ENCODE measurements at places on chromosomes 3 and 15.
A peak's percentile ranks its signal among the peaks of the same experiment; 100 is the strongest.

DNA sequence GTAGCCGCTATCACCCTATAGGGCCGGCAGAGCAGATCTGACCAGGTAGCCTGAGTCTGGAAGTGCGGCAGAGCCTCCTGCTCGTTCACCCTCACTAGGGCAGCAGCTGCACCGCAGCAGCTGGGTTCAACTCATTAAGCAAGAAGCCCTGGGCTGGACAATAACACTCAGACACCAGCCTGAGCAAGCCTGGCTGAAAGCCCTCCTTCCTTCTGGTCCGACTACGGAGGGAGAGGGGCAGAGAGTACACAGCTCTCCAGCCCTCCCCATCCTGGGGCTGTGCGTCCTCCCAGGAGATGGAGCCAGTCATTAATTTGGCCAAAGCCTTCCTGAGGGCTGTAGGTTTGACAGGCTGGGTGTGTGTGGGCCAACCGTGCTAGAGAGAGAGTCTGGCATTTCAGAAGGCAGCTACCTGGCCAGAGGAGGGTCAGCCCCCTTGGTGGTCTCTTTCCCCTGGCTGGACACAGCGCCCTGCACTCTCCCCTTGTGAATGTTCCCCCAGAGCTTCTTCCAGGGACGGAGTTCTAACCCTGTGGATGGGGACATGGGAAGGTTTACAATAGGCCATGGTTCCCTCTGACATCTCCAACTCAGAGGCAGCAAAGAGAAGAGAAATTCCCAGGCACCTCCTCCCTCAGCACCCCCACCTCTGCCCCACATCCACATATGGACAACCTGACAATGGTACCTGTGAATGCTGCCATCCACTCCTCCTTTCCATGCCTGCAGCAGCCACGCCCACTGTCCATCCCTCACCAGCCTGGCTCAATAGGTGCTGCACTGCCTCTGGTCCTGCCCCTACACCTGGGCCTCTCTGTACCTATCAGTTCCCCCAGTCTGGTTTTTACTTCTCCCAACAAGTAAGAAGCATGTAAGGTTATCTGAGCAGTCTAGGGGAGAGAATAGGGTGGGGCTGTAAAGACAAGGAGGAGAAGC, 6.5 kb downstream of the CHRNB4 start:
- no peak for DNase-seq

GRCh38 chr15:38746211-38746610, 181.6 kb upstream of the RASGRP1 start:
- DNase-seq: no peak

DNA sequence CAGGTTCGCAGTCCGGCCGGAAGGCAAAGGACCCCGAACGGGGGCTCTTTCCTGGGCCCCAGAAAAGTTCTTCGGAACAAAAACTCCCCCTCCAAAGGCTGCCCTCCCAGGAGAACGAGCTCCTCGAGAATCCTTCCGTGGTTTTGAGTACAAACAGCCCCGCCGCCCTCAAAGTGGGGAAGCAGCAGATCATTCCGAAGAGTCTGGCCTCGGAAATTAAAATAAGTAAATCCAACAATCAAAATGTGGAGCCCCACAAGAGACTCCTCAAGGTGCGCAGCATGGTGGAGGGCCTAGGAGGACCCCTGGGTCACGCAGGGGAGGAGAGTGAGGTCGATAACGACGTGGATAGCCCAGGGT, 1.3 kb downstream of the ARHGEF26 start:
- DNase-seq: no peak

GRCh38 chr3:193853511-193854219, 260.7 kb downstream of the OPA1 start:
- DNase-seq: no peak

DNA sequence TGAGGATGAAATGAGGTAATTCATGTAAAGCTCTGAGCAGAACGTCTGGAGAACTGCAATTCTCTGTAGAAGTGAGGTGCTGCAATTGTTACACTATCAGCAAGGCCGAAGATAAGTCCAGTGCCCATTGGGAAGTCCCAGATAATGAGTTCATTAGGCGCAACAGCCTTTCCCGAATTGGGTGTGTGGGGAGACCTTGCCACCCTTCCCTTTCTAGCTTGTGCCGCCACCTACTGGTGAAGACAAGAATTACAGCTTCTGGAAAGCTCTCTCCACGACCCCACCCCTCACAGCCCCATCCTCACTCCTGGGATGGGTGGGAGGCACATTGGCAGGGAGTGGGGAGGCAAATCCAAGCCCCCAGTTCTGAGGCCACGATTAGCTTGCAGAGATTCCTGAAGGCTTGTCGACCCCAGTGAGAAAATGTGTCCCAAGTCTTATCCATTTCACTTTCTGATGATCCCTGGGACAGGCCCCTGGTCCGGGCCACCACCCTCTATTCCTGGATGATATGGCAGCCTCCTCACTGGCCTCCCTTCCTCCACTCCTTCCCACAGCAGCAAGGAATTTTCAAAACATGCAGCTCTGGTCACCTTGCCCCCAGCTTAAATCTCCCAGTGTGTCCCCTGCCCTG, 36.4 kb downstream of the FAM3D start:
- DNase-seq: peak; percentile 65

DNA sequence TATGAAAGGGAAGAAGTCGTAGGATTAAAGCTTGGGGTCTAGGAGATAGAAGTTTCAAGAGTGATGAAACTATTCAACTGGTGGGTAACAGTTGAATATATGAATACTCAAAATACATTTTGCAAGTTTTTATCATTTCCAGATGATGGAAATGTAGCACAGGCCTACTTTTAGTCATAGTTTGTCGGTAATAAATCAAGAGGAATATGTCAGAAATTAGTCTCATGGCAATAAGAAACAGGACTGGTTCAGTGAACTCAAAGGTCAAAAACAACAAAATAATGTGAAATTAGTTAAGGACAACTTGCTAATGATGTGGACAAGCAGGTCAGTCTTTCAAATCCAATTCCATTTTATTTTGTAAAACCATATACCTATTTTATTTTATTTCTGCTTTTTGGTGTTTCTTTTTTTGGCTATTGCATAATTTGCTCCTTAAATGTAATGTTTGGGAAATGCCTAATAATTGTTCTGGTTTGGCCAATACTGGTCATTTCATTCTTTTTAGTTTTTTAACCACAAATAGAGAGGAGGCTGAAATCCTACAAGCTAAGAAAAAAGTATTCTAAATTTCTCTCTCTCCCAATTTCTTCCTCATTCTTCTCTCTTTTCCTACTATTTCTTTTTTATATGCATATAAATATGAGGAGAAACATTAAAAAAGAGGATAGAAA, 195.2 kb upstream of the ARHGEF26 start:
- no peak for DNase-seq

DNA sequence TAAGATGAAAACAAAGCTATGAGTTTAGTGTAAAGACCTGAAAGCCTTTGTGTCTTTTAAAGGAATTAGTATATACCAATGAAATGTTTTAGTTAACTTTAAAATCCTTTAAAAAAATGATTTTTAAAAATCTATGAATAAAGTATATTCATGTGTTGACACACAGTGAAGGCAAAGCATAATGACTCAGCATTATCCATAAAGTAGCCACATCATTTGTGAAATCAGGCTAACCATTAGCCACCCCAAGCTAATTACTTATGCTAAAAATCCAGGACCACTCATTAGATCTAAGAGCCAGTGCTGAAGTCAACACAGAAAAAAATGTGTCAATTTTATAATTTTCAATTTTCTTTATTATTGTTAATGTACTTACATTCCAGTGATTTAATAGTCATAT, 310.2 kb downstream of the TBC1D5 start:
- no peak for DNase-seq

GRCh38 chr3:5768281-5768945, 580.9 kb downstream of the EDEM1 start:
- DNase-seq: no peak

GRCh38 chr3:64073158-64073761, 50.0 kb upstream of the PSMD6 start:
- no peak for DNase-seq

- DNase-seq: no peak
These were observed 13.5 kb upstream of the SLC9C1 start for GRCh38 chr3:112307557-112307956.

DNA sequence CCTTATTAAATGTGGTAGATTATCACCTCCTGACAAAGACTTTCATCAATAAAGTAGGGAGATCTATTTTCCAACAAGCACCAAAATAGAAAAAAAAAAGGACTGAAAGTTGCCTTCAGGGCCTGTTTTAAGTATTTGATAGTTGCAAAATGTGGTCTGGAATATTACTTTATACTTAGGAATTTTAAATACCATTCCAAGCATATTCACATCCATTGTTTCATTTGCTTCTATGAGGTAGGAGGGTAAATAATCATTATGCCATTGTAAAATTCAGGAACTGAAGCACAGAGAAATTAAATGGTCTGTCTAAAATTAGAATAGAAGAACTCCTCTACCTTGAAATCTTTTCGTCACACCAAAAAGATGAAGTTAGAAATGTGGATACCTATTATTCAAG, 110.0 kb downstream of the TMCC1 start:
- no peak for DNase-seq

- DNase-seq: no peak
These were observed 31.5 kb downstream of the PARP15 start for GRCh38 chr3:122608916-122609315.

DNA sequence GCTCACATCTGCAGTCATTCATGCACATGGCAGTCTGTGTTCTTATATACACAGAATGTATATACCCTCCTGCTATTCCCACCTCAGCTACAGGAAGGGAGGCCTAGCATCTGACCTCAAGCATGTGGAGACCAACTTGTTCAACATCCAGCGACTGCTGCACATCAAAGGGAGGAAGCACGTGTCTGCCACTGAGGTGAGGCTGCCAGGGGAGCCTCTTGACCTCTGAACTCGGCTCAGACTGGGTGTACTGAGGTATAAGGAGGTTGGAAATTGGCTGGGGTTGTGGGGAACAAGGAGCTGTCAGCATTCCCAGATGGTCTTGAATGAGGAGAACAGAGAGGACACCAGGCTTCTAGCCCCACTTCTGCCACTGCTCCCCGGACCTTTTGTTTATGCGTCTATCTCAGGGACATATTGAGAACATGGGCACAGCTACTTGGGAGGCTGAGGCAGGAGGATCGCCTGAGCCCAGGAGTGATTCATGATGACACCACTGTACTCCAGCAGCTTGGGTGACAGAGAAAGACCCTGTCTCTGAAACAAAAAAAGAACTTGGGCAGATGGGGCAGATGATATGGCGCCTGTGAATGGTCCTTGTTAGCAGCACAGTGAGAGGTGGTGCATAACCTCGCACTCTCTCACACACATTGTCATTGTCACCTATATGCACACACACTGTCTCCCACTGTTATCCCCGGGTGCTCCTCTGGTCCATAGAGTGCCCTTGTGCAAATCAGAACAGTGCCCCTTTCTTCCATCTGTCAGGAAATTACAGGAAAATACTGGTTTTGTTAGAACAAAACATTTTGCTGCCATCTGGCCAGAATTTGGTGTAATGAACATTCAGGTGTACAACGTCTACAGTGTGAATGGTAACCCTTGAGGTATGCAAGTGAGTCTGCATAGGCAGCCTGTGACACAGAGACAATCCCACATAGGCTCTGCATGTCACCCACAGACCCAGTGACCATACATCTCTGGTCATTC, 5.4 kb downstream of the VILL start:
- no peak for DNase-seq

DNA sequence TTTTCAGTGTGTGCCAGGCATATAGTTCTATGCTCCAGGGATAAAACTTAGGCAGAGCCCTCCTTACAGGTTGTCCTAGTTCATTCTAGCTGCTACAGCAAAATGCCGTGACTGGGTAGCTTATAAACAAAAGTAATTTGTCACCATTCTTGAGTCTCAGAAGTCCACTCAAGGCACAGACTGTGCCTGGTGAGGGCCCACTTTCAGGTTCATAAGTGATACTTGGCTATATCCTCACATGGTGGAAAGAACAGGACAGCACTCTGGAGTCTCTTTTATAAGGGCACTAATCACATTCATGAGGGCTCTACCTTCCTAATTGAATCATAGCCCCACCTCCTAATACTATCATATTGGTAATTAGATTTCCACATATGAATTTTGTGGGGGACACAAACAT, 80.1 kb downstream of the SPRED1 start:
- no peak for DNase-seq

GRCh38 chr15:79629687-79630086, 197.6 kb downstream of the MINAR1 start:
- no peak for DNase-seq

DNA sequence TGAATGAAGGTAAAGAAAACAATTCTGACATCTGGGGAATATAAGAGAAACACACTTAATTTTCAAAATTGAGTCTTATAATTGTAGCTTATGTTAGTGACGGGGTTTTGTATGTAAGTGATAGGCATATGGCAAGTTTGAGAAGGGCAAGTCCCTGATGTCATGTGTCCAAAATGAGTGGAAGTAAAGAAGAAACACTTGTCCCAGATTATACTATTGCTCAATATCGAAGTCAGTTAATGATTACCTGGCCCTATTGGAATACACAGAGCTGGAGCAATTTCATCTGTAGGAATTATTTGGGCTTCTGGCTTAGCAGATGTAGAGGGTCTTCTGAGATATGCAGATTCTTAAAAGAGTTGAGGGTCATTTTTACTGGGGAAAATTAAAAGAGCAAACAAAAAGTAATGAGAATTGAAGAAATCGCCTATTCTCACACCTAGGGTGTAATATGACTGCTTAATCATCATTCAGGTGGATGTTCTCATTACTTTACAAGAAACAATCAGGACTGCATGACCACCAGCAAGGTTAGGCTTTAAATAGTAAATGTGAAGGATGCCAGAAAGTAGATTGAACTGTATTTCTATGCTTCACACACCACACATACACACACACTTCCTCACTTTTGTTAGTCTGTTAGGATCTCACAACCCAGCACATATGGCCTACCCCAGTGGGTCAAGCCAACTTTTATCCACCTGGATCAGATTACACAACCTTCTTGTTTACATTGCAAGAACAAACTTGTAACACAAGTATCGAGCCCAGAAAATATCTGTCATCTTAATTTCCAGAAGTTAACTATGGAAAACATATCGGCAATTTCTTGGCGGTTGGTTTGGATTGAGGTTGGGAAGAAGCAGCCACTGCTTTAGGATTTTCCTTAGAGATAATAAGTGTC, 183.3 kb upstream of the LRRC3B start:
- no peak for DNase-seq

GRCh38 chr15:77630956-77631744, 1.6 kb downstream of the LINGO1 start:
- DNase-seq: peak; percentile 48

DNA sequence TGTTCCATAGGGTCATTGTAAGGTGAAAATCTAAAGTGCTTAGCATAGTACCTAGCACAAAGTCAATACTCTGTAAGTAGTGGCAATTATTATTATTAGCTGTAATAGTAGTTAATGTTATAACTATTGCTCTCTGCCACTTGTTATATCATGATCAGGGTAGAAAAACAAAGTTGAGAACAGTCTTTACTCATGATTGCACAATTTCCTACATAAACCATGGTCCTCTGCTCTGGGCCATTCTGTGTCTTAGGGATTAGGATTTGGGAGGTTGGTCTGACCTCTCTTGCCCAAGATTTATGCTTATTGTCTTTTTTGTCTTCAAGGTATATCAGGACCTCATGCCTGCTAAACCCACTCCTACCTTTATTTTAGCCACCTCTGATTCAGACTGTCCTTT, 4.3 kb upstream of the LRRC58 start:
- no peak for DNase-seq

Measured in 8988T (cell line).